ENCODE measurements at places on chromosomes 7 and 10.

DNA sequence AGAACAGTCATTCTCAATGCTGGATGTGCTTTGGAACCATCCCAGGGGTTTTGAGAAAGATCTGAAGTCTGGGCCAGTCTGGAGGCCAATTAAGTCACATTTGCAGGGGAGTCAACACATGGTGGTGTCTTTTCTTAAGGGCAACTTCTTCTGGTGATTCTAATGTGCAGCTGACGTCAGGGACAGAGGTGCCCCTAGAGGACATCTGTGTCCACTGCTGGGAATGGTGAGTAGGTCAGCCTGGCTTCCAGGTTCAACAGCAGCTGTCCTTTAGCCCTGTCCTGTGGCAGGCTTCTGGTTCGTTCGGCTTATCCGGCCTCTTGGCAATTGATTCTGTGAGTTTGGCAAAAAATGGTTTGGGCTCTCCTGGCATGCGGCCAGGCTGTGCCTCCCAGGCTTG lies 269.7 kb upstream of the HABP2 start:
- DNase-seq: no peak

- peak; percentile 37 for DNase-seq
Measured at GRCh38 chr7:116138202-116138801, 72.0 kb upstream of the TES start.

DNA sequence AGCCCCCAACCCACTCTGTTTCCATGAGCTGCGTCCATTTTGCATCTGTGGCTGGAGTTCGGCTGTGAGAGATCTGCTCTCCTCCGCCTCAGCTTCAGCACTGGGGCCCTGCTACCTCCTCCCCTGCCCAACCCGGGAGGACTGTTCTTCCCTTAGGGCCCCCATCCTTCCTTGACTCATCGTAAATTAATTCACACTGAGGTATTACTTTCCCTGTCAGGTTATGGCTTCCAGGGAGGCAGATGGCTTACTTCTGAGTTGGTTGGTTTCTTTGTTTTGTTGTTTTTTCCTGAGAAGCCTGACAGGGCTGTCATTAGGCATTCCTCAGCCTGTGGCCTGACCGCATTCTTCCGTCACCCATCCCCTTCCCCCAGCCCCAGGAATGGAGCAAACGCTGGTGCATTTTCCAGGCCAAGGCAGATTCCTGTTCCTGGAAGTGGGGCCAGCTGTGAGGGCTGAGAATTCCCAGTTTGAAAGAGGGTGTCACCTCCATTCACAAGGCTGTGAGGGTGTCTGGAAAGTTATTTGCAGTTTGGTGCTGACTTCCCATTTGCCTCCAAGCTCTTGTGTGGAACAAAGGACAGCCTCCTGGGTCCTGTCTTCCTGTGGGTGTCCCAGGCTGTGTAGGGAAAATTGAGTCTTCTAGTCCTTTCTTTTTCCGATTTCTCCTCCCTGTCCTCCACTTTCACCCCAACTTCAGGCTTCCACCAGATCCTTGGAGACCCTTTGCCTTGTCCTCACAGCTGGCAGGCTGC lies 11.7 kb downstream of the CPA5 start:
- DNase-seq: peak; percentile 85

GRCh38 chr7:51015581-51015980 lies 232.9 kb upstream of the GRB10 start:
- no peak for DNase-seq
